Stimulated activated CD4-positive, alpha-beta T cell treated with anti-CD3 and anti-CD28 coated beads, TNF-alpha, amount 100 ng/mL, for 4 hours (primary cell): ENCODE measurements at places on chromosomes 3 and 15.

DNA sequence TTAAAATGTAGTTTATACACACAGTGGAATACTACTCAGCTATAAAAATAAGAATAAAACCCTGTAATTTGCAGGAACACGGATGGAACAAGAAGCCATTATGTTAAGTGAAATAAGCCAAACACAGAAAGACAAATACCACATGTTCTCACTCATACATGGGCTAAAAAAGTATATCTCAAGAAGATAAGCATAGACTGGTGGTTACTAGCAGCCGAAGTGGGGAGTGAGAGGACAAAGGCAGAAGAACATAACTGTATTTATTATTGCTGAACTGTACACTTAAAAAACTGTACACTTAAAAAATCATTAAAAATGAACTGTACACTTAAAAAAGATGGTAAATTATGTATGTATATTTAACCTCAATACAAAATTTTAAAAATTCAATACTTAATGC, 11.0 kb downstream of the UBE3A start:
- DNase-seq, result no peak

DNA sequence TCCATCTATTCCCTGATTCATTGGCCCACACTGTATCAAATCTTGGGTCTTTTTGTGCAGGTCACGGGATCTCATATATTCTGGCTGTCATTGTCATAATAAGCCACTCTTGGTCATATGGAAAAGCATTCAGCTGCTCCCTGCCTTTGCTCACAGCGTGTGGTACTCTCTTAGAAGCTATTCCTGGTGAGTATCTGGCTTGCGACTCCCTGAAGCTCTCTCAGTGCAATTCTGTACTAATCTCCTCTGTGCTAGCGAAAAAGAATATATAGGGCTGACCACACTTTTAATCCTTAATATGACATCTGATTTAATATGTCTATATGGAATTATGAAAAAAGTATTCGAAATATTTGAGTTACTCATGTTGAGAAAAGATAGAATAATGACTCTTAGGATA, 440.8 kb upstream of the GBE1 start:
- DNase-seq, result no peak

GRCh38 chr15:82910721-82911120, 41.8 kb downstream of the HOMER2 start:
- no peak for DNase-seq

- DNase-seq, result no peak
These were observed 59.5 kb downstream of the SNRK start for GRCh38 chr3:43345877-43346276.

DNA sequence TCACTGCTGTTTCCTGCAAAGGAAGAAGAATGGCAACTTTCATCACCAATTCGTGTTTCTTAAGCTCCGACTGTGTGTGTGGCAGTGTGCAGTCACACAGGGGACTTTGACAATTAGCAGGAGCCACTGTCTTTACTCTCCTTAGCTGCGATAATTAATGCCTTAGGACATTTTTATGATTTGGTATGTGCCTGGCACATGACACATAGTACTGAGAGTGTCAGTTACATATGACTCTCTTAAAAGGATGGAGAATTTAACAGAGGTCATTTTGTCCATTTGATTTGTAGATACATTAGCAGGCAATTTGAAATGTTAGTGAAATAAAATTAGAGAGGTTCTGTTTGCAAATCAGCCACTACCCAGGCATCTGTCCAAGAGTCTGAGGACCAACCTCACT, 128.9 kb upstream of the VEPH1 start:
- DNase-seq, result no peak

- no peak for DNase-seq
These were observed 10.7 kb downstream of the TRAIP start for GRCh38 chr3:49845694-49846093.

DNA sequence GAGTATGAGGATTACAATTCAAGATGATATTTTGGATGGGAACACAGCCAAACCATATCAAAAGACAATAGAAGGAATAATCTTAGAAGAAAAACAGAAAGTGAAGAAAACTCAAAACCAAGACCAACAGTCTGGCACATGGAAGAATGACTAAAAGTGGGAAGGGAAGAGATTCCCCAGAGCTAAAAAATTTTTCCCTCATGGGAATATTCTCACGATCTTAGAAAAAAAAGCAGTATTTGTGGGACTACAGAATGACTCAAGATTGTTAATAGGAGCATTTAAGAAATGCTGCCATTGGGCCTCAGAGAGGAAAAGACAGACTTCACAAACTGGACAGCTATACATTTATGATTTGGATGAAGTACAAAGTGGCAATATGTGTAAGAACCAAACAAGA, 18.3 kb downstream of the OSTN start:
- DNase-seq, result no peak

DNA sequence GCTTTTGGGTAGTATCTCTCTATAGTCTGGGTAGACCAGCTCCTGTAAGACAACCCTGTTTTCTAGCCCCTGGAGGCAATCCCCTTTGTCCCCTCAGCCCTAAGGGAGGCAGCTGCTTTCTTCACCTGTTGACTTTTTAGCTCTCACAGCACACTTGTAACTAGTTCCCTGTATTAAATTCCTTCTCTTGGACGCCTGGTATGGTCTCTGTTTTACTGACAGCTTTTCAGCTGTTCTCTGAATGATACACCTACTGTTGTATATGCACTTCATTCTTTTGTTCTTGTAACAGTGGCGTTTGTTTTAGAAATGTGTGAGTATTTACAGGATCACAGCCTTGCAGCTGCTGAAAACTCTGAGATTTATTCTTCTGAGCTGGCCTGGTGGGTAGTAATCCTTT, 413.0 kb upstream of the RBMS3 start:
- DNase-seq, result no peak

DNA sequence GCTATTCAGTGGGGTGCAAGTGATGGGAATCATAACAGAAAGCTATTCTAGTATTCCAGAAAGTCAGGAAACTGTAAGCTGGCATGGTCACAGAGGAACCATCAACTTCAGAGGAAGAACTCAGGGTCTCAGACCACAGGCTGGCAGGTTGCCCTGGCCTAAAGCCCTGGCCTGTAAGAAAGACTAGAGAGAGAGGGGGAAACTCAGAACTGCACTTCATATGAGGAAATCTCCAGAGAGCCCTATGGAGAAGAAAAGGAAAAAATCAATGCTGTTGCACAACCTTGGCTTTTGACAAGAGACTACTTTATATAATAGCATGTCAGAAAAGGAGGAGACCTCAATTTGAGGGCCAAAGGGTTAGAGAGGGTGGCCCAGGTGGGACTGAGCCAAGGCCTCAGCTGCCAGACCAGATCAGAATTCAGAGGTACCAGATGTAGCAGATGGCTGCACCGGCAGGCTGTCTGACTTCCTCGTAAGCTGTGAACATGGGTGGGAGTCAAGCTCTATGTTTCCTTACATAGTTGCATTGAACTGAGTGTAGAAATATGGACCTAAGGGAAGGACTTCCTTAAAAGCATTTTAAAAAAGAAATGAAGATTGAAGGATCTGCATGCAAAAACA, 333.8 kb downstream of the PDCD6IP start:
- no peak for DNase-seq

GRCh38 chr15:68274201-68274848, 3.2 kb upstream of the FEM1B start:
- DNase-seq, result no peak

- DNase-seq, result no peak
These were observed 34.7 kb downstream of the ZNF710 start for GRCh38 chr15:90035840-90036230.

- peak; percentile 38 for DNase-seq
These were observed 623 bp downstream of the ZNF639 start for GRCh38 chr3:179323197-179324110.

DNA sequence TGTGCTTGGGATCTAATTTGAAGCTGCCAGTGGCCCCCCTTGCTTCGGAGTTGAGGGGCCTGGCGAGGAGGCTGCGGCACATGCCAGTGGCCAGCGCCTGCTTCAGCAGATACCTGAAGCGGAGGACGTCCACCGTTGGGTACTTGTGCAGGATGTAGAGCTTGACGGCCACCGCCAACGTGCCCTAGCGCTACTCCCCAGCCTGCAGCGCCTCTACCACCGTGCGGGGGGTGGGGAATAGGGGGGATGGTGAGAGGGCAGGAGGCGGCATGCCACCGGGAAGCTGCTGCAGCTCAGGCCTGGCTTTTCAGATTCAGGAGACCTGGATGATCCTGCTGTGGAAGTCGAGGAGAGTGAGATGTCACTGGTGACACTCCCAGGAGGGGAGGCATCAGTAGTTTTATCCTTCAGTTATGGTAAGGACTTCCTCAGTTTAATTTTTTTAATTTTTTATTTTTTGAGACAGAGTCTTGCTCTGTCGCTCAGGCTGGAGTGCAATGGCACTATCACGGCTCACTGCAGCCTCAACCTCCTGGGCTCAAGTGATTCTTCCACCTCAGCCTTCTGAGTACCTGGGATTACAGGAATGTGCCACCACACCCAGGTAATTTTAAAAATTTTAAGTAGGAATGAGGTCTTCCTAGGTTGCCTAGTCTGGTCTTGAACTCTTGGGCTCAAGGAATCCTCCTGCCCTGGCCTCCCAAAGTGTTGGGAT, 150.6 kb upstream of the FRMD4B start:
- DNase-seq, result no peak

- DNase-seq, result no peak
These were observed 468.9 kb upstream of the UBE2E2 start for GRCh38 chr3:22734207-22734606.

DNA sequence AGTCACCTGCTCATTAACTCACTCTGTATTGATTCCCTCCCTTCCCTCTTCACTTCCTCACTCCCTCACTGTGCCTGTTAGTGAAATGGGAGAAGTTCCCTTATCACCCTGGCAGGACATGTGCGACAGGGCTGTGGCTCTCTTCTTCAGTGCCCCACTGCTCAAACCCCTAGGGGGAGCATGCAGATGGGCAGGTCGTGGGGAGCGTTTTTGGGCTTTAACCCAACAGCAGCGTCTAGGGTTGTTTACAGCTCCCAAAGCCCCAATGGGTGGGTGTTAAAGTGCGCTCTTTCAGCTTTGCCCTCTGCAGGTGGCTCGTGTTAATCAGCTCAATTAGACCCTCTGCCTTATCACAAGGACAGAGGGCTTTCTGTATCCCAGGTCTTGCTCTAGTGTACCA, 447.8 kb upstream of the PROK2 start:
- DNase-seq, result no peak

- no peak for DNase-seq
These were observed 246.4 kb upstream of the LRIG1 start for GRCh38 chr3:66747261-66747660.

- no peak for DNase-seq
These were observed 269.0 kb upstream of the CRBN start for GRCh38 chr3:3448468-3448867.

DNA sequence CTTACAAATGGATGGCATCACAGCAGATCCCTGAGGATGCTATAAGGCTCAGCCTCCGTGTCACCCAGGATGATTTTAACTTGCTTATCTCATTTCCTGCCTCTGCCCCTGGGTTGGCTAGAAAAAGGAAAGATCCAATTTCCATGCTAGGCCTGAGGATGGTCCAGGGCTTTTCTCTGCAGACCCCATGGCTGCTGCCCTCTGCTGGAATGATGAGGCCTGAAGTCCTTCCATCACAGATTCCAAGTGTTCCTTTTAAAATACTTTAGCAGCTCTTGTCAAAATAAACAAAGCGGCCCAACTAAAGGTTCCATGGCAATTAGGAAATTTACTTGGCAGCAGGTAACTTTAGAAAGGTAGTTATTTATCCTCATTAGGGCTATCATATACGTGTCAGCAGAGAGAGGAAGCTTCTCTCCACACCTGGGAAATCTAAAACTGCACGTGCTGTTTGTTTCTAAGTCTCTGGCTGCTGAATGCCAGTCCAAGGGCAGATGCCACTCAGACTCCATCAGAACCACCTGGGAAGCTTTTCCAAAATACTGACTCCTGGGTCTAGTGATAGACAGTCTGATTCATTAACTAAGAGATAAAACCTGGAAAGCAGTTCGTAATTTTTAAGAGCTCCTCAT, 401.9 kb upstream of the IL12A start:
- no peak for DNase-seq

DNA sequence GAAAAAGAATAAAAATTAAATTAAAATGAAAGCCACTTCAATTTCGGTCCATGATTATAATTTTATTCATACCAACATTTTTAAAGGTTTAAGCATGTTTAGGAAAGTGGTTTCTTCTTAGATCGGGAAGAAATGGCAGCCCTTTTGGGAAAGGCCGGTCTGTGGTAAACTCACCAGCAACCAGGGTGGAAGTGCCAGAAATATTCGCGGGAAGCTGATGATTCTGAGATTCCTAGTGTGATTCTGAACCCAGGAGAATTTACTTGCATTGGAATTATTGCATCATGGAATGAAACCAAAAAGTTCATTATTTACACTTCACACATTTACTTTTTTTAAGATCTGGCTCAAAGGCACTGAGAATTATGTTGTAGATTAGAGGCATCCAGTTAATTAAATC, 97.2 kb upstream of the CCNL1 start:
- no peak for DNase-seq

- DNase-seq, result no peak
These were observed 176.9 kb upstream of the SOX2 start for GRCh38 chr3:181534781-181535221.

- DNase-seq, result no peak
These were observed 379.2 kb downstream of the VPS13C start for GRCh38 chr15:61681038-61681418.

DNA sequence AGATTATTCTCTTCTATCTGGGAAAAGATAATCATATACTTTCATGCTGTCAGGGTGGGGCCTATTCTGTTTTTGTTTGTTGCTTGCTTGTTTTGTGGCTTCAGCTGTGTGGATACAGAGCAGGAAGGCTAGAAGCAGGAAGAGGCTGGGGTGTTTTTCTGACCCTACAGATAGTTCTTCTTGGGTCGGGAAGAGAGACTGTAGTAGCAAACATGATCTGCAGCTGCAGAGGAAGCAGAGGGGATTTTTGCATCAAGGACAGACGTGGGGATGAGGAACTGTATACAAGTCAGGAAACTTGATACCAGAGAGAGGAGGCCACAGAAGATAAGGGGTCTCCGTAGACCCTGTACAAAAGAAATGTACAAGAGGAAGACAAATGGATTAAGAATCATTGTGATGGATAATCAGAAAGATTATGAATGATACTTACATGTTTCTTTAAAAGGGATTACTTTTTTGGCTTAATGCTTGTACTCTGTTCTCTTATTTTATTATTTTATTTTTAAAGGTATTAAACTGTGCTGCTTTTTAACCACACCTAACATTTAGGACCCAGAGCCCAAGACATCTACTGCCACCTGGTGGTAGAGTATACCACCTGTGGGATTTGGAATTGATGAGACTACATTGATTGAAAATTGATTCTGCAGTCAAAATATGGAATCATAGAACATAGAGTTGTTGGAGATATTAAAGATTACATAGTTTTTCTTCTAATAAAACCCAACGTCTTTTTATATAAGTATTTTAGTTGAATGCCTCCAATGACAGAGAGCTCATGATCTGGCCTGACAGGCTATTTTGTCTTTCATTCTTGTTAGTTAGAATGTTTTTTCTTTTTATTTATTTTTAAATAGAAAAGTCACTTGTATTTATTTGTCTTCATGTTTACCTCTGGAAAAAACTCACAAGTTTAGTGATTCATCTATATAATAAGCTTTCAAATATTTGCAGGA, 87.3 kb upstream of the ROPN1 start:
- DNase-seq, result no peak

- no peak for DNase-seq
These were observed 7.4 kb upstream of the SST start for GRCh38 chr3:187677604-187678003.
